Fibroblast of villous mesenchyme (primary cell): ENCODE measurements at places on chromosomes 6 and 20.

DNA sequence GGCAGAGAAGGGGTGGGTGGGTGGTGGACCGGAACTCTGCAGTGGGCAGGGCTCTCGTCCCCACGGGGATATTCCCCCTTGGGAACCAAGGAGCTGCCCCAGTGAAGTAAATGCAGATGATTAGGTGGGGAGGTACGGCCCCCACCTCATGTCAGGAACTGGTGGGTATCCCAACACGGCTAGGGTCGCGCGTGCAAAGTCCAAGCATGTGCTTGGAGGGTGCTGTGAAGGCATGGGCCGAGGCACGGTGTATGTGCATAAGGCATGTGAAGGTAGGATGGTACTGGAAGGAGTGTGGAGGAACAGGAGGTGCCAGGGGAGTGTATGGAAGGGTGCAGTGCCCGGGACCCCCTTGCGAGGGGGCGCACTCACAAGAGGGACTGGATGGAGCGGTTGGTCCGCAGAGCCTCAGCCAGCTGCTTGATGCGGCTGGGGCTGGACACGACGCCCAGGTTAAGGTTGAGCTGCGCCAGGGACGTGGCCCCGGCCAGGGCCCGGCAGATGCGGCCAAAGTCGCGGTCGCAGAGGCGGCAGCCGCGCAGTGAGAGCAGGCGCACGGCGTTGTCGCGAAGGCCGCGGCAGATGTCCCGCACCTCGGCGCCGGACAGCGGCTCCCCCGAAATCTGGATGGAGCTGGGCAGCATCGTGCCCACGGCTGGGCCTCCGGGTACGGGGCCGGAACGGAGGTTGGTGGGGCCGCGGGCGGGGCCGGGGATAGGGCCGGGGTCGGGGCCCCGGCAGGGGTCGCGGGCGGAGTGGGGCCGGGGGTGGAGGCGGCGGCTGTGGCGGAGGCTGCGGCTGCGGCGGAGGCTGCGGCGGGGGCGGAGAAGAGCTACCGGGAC lies 783 bp downstream of the LRRC73 start:
- DNase-seq, result no peak

- no peak for DNase-seq
Observed at GRCh38 chr20:57094252-57094891, 172.1 kb downstream of the BMP7 start.

DNA sequence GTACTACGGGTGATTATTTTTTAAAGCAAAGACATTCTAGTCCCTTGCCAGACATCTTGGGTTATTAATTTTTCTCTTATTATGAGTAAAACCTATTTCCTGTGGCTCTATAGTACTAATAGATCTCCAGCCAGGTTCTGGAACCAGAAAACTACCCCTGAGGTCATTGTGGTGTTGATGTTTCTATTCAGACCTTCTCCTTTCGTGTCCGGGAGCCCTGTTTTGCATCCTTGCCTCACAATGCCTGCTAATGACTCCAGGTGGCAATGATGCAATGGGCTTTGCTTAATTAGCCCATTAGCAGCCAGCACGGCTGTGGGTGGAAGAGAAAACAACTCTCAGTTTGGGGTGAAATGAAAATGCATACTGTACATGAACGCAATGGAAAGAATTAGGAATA lies 62.9 kb upstream of the ARG1 start:
- no peak for DNase-seq

- no peak for DNase-seq
Observed at GRCh38 chr6:46606338-46606737, 46.3 kb downstream of the CYP39A1 start.

DNA sequence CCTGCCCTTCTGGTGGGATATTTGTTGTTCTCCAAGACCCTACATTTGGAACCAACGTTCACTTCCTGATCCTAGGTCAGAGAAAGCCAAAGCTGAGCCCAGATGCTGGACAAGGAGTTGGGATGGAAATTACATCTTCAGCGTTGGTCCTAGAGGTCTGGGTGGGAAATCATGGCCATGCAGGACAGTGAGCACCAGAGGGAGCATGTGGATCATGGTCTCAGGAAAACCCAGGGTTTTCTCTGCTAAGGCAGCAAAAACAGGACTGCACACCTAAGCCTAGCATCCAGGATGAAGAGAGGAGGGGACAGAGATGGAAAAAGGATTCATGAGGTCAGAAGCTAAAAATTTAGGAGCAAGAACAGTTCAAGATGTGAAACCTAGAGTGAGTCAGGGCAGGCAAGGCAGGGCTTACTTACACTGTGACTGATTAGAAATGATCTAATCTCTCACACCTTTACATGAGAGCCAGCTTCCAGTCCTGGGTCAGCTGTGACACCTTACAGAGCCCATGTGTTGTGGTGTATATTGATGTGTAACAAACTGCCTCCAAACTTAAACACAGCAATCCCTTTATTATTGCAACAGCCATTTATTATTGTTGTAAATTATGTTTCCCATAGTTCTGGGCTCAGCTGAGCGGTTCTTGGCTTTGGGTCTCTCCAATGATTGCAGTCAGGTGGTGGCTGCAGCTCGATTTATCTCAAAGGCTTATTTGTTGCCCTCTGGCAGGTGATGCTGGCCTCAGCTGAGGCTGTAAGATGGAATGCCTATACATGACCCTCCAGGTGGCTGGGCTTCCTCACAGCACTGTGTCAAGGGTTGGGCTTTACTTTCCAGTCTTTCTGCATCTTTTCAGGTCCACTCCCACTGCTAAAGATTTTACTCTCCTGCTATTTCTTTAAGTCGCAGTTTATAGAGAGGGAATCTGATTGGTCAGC lies 6.5 kb downstream of the C20orf202 start:
- peak; percentile 30 for DNase-seq

- peak; percentile 30 for DNase-seq
Observed at GRCh38 chr6:30443657-30444450, 45.5 kb upstream of the HLA-E start.

DNA sequence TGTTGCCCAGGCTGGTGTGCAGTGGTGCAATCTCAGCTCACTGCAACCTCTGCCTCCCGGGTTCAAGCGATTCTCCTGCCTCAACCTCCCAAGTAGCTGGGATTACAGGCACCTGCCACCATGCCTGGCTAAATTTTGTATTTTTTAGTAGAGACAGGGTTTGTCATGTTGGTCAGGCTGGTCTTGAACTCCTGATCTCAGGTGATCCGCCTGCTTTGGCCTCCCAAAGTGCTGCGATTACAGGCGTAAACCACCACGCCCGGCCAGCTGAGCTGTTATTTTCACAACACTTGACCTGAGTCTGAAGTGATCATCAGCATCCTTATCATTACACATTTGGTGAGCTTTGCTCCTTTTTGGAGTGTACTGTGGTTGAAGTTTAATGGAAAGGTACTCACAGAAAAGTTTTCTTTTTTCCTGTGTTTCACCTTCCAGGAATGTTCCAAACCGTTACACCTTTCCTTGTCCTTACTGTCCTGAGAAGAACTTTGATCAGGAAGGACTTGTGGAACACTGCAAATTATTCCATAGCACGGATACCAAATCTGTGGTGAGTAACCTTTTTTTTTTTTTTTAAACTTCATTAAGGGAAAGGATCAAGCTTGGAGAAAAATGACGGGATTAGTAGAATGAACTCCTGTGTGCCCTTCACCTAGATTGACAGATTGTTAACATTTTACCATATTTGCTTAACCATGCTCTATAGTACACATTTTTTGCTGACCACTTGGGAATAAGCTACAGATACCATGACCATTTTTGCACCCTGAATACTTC lies 9.7 kb downstream of the RNF114 start:
- no peak for DNase-seq

GRCh38 chr20:5150226-5151076 lies 23.6 kb downstream of the CDS2 start:
- peak; percentile 45 for DNase-seq

DNA sequence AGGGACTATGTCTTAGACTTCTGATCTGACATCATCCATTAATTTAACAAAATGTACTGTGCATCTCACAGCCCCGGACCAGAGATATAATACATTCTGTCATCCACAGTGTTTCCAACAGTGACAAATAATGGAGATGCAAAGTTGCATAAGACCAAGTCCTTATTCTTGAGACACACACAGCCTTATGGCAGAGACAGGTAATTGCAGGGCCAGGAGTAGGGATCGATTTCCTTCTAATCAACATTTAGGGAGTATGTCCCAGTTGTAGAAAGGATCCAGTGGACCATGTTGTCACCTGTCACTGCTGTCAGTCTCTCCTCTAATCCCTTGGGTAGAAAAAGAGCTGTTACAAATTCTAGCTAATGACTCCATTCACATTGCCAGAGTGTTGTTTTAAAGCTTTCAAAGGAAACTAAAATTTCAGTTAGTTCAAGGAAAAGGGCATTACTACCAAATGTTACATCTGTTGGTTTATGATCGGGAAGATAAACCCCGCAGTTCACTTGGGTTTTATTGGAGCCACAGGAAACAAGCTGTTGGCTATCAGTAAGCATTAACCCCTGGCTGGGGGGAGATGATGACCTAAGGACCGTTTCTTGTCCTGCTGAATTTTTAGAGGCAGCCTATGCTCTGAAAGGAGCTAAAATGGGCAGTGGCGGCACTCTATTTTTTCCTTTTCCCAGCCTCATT lies 111.4 kb upstream of the ATXN1 start:
- peak; percentile 77 for DNase-seq

GRCh38 chr6:113644861-113645575 lies 212.1 kb upstream of the MARCKS start:
- peak; percentile 98 for DNase-seq

DNA sequence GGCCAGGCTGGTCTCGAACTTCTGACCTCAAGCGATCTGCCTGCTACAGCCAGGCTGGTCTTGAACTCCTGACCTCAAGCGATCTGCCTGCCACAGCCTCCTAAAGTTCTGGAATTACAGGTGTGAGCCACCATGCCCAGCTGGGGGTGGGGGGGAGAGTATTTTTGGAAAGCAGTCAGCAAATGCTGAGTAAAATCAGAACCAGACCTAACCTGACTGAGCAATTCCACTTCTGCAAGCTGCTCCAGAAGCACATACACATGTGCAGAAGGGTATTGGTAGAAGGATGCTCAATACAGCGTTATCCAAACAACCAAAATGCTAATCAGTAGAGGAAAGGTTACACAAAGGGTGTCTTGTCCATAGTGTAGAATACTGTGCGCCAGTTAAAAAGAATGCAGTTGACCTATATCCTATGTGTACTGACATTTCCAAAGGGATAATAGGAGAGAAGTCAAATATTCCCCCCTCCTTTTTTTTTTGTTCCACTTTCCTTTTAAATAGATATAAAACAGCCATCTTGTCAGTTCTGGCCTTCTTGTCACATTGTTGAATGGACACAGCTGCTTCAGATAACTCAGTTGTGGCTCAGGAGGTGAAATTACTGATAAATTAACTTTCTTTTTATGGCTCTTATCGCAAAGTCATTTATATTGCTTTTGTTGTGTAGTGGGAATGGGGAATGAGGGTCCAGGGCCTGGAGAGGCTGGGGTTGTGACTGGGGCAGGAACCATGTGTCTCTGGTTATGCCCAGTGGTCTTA lies 74.6 kb downstream of the DTD1 start:
- no peak for DNase-seq

DNA sequence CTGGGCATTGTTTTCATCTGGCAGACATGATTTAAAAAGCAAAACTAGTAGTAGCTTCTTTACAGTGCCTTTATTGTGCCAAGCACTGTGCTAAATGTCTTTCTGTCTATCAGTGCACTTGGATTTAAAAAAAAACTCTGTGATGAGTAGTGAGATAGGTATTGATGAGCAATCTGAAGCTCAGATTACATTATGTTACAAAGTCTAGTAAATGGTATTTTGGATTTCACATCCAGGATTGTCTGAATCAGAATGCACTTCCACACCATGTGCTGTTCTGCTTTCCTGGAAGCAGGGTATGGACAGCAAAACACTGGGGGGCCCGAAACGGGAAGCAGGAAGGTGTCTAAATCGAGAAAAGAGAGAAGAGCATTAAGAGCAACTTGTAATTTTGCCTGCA lies 103.4 kb upstream of the CCN2 start:
- peak; percentile 25 for DNase-seq

DNA sequence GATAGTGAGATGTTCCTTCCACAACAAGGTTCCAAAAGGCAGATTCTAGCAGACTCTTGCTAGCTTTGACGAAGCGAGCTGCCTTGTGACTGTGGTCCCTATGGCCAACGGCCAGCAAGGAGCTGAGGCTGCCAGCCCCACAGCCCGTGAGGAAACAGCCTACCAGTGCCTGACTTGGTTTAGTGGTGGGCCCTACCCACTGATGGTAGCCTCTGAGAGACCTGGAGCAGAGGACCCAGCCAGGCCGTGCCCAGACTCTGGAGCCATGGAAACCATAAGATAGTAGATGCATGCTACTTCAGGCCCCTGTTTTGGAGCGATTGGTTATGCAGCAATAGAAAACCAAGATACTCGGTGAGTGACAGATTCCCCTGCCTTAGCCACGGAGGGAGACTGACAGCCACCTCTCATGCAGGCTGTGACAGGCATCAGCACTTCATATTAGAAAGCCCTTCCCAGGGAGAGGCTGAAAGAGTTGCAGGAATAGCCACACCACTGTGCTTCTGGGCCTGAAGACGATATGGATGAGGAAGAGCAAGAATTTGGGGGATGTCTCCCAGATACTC lies 19.2 kb downstream of the PSMG4 start:
- DNase-seq, result no peak
